ENCODE measurements at places on chromosomes 16 and 17.

DNA sequence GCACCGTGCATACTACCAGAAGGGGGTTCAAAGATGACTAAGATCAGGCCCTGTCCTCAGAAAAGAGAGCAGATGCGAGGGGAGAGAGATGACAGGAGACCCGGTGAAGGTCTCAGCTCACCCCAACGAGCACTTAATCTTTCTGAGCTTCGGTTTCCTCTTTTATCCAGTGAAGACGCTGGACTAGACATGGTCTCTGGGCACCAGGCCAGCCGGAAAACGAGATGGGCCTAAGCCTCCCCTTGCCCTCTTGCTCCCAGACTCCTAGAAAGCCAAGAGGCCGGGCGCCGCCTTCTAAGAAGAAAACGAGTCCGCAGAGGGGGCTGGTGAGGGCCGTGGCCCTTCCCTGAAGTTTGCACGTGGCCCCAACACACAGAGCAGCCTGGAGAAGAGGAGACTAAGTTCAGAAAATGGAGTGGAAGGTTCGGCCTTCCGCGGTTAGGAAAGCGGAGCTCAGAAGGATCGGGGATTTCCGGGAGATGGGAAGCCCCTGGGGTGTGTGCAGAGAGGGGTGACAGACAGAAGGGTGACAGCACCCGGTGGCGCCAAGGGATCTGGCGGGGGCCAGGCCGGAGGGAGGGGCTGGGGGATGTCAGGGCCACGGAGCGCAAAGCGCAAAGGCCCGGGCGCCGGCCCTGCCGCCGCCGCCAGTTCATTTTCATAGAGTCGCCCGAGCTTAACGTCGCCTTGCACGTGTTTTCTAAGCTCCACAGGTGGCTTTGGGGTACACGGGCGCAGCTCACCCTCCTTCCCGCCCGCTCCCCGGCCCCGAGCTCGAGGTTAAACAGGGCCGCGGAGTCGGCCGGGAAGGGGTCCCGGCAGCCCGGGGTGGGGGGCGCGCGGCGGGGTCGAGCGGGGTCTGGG lies 42.1 kb upstream of the BHLHA9 start:
- no peak for DNase-seq

DNA sequence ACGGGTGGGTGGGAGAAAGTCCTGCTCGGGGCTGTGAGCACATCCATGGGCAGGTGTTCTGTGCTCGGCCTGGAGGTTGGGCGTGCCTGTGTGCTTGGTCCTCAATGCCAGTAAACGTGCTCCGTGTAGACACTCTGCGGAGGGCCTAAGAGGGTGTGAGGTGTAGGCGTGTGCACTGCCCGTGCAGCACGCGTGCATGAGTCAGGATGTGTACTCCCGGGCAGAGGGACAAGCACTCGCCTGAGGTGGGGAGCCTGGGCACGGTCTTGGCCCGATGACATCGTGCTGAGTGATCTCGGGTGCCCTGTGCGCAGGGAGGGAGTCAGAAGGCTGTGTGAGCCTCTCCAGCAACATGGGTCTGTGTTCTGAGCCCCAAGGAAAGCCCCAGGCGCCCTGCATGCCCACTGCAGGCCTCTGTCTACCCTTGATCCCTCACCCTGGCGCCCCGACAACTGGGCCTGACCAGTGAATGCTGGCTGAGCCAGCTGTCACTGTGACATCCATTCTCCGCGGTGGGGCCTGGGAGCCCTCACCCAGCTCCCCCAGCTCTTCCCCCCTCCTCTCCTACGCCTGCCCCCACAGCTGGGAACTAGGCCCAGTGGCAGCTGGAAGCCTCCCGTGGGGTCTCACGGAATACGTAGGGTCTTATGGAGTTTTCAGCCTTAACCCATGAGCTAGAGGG lies 23.5 kb upstream of the NXPH3 start:
- no peak for DNase-seq

GRCh38 chr17:42566215-42566882 lies 551 bp upstream of the MLX start:
- no peak for DNase-seq

- no peak for DNase-seq
Observed at GRCh38 chr16:80680839-80681238, 123.6 kb downstream of the CDYL2 start.

- no peak for DNase-seq
Observed at GRCh38 chr16:269061-269796, 6.5 kb downstream of the RGS11 start.

- DNase-seq, result no peak
Observed at GRCh38 chr16:26441178-26441577, 625.5 kb upstream of the C16orf82 start.

DNA sequence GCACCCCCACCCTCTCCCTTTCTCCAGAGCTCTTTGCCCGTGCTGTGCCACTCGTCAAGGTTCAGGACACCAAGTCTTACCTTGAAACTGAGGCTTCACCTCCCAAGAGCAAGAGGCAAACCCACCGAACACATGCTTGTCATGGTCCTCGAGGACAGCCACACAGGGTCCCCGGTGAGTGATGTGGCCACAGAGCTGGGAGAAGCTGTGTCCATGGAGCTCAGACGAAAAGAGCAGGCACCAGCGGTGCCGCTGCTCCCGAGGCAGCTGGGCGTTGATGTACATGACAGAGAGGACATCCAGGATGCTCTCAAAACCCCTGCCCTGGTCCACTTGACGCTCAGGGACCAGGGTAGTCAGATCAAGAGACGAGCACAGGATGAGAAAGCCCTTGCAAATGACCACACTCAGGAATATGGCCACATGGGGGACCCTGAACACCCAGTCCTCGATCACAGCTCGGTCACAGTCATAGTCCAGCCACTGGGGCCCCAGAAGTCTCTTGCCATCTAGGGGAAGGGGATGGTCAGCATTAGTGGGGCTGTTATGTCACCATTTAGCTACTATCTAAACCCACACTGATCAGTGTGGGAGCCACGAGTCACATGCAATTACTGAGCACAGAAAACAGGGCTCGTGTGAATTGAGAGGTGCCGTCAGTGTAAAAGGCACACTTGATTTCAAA lies 17.8 kb downstream of the MEAK7 start:
- no peak for DNase-seq

DNA sequence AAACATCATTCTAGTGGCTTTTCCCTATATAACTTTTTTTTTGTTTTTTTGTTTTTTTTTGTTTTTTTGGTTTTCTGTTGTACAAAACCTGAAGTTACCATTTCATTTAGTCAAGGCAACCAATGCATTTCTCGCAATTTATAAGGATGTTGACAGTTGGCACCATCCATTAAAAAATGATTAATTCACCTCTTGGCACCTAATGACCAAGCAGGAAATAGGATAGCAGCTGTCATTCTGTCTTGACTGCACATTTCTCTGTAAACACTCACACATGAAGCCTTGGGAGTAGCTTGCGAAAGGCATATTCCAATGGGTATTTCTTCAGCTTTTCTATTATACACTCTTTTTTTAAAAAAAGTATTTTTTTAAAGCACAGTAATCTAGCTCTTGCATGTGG lies 77.5 kb downstream of the SYCE1L start:
- DNase-seq, result no peak

- DNase-seq, result no peak
Observed at GRCh38 chr17:9522074-9522473, 53.5 kb downstream of the STX8 start.

- no peak for DNase-seq
Observed at GRCh38 chr17:55584055-55584685, 72.9 kb upstream of the SMIM36 start.

- no peak for DNase-seq
Observed at GRCh38 chr17:37708008-37708615, 36.7 kb downstream of the HNF1B start.

DNA sequence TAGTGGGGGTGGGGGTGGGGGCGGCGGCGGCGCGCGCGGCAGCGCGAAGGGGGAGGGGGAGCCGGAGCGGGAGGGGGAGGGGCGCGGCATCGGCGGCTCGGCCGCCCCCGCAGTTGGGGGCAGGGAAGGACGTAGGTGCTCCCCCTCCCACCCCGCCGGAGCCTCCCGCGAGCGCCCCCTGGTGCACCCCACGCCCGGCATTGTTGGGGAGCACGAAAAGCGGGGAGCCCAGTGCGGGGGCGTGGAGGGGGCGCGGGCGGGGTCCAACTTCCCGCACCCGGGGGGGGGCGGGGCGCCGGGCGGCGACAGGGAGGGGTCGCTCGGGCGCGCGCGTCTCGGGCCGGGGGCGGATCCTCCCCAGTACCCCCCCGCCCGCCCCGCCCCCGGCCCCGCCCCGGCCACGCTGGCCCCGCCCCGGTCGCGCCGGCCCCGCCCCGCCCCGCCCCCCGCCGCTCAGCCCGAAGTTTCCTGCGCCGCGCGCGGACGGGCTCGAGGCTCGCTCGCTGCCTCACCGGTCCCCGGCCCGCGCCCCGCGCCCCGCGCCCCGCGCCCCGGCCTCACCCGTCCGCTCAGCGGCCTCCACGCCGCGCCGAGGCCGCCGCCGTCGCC lies at the start of gene CACNA1H:
Gene CACNA1H, plus strand, starts transcription at position 456 of the 609 bp plus-strand sequence. CDS start 632 bp downstream, outside the sequence.
- DNase-seq, result peak; percentile 32

- DNase-seq, result no peak
Observed at GRCh38 chr16:28139530-28139929, 72.2 kb downstream of the XPO6 start.

GRCh38 chr16:29744541-29745101 lies 1.2 kb downstream of the C16orf54 start:
- no peak for DNase-seq

DNA sequence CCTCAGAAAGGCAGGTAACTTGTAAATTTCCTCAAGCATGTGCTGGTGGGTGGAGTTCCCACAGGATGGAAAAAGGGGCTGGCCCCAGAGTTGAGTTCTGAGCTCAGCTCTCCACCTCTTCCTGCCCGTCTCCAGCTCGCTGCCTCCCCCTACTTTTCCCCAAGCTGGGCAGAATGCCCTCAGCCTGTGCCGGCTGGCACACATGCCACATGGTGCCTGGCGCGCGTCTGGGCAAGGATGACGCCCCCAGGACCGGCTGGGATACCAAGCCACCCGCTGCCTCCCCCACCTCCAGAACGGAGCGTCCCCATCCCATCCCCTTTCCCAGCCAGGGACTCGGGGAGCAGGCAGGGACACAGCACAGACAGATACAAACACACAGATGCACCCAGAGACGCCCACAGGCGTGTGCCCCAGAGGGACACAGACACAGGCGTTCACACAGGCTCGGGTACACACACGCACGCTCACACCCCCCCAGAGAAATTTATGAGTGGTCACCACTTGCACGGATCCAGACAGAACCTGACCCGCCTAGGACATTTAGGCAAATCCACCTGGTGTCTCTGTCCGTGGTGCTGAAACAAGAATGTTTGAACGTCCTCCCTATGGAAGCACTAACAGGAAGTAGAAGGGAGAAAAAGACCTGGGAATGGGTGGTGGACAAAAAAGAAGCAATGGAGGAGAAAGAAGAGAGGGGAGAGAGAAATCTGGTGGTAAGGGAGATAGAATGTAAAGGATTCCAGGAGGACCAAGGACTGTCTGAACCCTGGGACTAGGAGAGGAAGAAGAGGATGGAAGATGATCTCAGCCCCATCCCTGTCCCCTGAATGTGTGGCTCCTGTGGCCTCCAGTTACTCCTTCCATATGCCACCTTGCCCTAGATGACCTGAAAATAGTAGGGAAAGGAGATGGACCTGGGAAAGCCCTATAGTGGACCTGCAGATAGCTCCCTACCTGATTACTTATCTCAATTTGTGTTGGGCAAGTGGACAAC lies 15.5 kb downstream of the NEUROD2 start:
- no peak for DNase-seq

- no peak for DNase-seq
Observed at GRCh38 chr17:59149051-59149450, 5.9 kb downstream of the SKA2 start.

- DNase-seq, result no peak
Observed at GRCh38 chr17:60712675-60713074, 35.0 kb downstream of the BCAS3 start.

- DNase-seq, result no peak
Observed at GRCh38 chr17:82412535-82413520, 5.3 kb upstream of the HEXD start.

GRCh38 chr17:18027280-18027679 lies 11.7 kb downstream of the ATPAF2 start:
- DNase-seq, result no peak

GRCh38 chr17:17836818-17837379 lies at the start of gene SREBF1:
TSS of gene SREBF1 (minus strand) at chr17:17836986. CDS start at chr17:17836817, 169 bp downstream.
- DNase-seq, result peak; percentile 85

DNA sequence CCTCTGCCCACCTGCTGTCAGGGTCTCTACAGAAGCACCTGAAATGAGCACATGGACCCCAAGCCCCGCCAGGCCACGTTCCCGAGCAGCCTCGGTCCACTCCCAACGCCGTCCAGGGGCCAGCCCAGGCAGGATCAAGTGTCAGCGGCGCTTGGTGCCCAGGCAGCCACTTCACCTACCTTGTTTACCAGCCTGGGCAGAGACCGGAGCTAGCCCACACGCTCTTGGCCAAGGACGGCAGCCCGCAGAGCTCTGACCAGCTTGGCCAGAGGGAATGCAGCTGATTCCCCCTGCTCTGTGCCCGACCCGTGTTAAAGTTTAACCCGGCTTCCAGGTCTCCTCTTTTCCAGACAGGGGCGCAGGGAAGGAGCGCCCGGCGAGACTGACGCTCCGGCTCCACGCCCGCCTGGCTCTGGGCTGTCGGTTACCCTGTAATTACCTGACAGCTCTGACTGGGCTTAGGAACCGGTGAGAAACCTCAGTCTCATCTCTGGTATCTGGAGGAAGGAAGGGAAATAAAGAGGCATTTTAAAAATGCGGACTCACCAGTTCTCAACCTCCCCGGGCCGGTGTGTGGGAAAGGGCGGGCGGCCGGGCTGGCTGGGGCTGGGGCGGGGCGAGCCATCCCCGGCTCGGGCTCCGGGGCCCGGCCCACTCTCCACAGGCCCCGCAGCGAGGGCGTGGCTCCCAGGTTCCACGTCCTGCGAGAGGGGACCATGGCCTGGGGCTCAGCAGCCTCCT lies 4.6 kb downstream of the KIFC3 start:
- DNase-seq, result no peak

DNA sequence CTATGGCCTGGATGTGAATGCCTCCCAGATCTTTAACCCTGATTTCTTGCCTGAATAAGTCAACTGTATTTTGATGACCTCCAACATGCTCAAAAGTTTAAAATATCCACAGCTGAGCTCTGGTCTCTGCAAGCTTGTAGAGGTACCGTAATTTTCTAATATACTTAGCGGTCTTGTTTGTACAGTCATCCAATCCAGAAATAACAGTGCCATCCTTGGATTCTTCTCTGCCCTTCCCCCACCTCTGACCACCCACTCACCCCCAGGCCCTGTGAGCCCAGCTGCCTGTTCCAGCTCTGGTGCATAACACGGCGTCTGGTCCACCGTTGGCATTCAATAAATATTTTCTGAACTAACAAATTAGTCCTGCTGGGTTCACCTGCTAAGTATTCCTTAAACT lies 113.1 kb downstream of the SDK2 start:
- no peak for DNase-seq

- no peak for DNase-seq
Observed at GRCh38 chr16:69003500-69003899, 102.0 kb upstream of the HAS3 start.

- DNase-seq, result no peak
Observed at GRCh38 chr16:11784038-11784369, 13.1 kb downstream of the ZC3H7A start.

- DNase-seq, result no peak
Observed at GRCh38 chr16:58002416-58002800, 1.2 kb downstream of the USB1 start.

DNA sequence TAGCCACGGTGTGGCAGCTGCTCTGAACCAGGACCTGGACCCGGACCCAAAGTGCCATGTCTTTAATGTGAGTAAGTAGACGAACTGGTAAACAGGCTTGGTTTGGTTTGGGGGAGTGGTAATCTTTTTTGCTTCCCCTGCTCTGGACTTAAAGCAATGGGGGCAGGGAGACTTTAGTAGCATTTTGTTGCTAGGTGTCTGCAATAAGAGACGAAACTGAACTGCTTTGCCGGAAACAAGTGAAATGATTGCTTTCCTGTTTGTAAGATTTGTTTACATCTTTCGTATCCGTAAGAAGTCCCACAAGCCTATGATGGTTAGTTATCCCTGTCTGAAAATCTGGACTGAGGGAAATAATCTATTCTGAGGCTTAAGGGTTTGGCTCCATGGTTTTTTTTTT lies 21.5 kb downstream of the PRCD start:
- no peak for DNase-seq
